ENCODE measurements at places on chromosomes 1 and 21. TPM values are rescaled to one million over a fixed set of nuclear protein-coding genes. Genes with fewer than 3 reads are reported as not detected.

DENND2C gene
- total RNA-seq, result 6.4 TPM

SPATA21 gene
- total RNA-seq, result not detected

ALPL gene
- total RNA-seq, result 0.26 TPM

ZBTB8B gene
- under 0.01 TPM for total RNA-seq

SAMD13 gene
- total RNA-seq, result 0.63 TPM
